ENCODE measurements at places on chromosomes 3 and 15.

GRCh38 chr3:114615523-114616085 lies 321.8 kb downstream of the TIGIT start:
- no peak for DNase-seq

DNA sequence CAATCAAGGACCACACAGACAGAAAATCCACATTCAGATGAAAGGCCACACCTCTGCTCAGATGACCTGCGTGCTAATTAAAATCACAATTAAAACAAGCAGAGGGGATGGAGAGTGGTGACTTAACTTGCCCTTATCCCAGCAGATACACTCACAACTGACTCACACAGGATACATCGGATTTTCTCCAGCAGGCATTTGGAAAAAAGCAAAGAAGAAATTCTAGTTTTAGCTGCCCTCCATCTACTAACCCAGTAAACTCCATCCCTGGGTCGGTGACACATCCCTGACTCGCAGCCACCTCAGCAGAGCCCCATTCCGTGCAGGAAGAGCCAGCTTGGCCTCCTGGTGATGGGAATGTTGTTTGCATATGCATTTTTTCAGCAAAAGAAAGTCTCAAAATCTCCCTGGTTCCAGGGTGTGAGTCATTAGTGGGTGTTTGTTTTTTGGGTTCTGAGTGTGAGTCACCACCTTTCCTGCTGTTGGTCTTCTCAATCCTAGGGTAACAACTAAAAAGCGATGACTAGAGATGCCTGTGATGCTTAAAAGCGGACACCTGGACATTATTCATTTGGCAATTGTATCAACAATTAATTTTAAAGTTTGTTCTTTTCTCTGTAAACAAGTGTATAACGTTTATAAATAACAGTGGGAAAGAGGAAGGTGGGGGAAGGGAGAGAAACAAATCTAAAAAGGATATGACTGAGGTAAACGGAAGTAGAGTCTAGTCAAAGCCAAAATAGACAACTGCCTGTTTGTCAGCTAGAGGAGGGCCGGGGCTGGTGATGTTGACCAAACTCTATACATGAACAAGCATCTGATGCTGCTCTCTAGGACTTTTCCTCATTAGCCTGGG lies 49.8 kb upstream of the SLC4A7 start:
- peak; percentile 99 for DNase-seq

GRCh38 chr3:194064380-194065332 lies 71.3 kb upstream of the HES1 start:
- DNase-seq, result no peak

GRCh38 chr3:14519406-14519805 lies 20.7 kb downstream of the GRIP2 start:
- DNase-seq, result no peak

- no peak for DNase-seq
These were observed 84.1 kb downstream of the TBC1D2B start for GRCh38 chr15:77993374-77993911.

- DNase-seq, result no peak
These were observed 64.3 kb downstream of the EOMES start for GRCh38 chr3:27657871-27658270.

GRCh38 chr3:111539351-111540331 lies 2.4 kb upstream of the CD96 start:
- DNase-seq, result peak; percentile 41

- DNase-seq, result no peak
These were observed 211.9 kb downstream of the LRRN1 start for GRCh38 chr3:4011166-4011565.

GRCh38 chr3:113625834-113626233 lies 70.6 kb downstream of the USF3 start:
- no peak for DNase-seq

- DNase-seq, result no peak
These were observed 53.3 kb downstream of the TIPARP start for GRCh38 chr3:156727519-156728205.

GRCh38 chr3:178306432-178307115 lies 229.7 kb upstream of the KCNMB2 start:
- DNase-seq, result no peak

DNA sequence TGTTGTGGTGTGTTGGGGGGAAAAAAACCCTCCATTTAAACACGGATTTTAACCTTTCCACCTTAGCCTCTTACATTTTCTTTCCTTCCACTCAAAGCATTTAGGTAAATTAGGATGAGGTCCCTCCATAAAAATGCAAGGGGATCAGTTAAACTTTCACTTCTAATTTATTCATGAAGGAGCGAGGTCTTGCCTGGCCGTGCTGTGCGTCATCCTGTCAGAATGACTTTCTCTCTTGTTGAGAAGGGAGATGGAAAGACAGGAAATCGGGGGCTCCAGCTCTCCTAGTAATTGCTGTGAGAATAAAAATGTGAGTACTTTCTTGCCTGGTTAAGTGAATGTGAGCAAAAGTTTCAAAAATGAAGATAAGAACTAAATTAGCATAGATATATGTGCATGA lies 962.3 kb upstream of the NR2F2 start:
- no peak for DNase-seq

- DNase-seq, result peak; percentile 29
These were observed 159.5 kb downstream of the CHSY1 start for GRCh38 chr15:101092156-101092866.

DNA sequence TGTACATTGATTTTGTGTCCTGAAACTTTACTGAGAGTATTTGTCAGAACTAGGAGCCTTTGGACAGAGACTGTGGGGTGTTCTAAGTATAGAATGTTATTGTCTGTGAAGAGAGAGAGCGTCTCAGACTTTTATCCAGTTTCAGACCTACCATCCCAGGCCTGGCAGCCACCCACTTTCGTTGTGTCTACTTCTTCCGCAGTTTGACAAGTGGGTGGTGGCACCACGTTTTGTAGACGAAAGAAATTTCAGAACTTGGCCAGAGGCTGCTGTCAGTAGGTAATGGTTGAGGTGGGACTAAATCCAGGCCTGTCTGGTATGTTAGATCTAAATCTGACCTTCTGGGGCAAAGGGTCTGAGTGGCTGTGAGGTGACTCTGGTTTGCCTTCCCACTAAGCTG lies 13.4 kb upstream of the TRAK1 start:
- DNase-seq, result no peak

- no peak for DNase-seq
These were observed 41.9 kb upstream of the LMOD3 start for GRCh38 chr3:69164296-69164695.

GRCh38 chr3:43559961-43560360 lies 61.9 kb downstream of the ANO10 start:
- peak; percentile 9 for DNase-seq

DNA sequence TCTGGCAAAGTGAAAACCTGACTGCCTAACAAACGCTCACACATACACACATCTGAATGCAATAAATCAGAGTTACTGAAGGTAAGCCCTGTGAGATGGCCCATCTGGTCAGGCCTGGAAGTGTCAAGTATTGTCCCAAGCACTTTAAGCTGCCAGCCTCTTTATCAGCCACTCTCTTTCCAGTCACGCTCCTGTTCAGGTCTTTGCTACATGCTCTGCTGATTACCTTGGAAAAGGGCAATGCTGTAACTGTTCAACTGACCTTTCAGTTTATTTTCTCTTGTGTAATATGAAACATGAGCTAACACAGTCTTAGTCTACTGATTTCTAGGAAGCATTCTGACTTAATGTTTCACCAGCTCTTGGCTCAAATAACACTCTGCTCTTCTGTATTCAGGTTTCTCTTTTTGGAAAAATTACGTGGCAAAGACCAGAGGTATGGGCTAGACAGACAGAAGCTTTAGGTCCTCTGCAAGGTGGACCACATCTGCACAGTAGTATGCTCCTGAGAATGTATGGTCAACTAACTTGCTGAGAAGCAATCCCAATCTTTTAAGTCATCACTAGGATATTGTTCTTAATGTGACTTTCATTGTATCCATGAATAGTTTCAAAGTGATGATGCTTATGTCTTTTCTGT lies 44.5 kb downstream of the GBE1 start:
- DNase-seq, result peak; percentile 83

DNA sequence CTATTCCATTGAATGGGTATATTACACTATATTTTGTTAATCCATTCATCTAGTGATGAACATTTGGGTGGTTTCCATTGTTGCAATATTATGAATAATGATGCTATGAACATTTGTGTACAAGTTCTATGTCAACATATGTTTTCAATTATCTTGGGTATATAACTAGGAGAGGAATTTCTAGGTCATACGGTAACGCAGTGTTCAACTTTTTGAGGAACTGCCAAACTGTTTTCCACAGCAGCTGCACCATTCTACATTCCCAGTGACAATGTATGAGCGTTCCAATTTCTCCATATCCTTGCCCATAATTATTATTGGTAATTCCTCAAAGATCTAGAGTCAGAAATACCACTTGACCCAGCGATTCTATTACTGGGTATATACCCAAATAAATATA lies 24.1 kb upstream of the RORA start:
- no peak for DNase-seq

GRCh38 chr15:55587321-55588069 lies 650 bp downstream of the PYGO1 start:
- DNase-seq, result peak; percentile 47

DNA sequence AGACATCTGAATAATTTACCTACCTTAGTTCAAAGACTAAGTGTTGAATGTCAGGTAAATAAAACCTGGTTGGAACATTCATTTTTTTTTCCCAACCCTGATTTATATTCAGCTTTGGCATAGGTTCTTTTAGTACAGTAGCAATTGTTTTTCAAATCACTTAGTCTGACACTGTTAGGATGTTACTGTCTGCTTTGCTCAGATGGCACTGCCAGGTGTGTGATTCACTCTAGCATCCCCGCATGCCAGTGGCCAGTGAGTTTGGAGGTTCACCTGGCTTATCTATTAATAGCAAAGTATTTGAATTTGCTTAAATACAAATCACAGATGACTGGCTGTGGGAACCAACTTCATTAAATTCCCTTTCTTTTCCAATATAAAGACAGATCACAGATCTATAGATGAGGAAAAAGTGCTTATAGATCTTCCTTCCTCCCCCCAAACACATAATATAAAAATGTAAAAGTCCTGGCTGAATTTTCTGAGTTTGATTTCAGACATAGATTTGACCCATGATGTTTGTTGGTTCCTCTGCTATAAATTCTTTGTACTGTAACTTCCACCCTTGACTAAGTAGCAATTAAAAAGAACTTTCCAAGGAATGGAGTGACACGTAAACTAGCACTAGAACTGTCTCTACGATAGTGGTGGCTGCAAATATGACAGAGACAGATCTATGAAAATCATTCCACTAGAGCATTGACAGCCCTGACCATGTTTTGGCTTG lies 3.9 kb downstream of the THBS1 start:
- peak; percentile 28 for DNase-seq

DNA sequence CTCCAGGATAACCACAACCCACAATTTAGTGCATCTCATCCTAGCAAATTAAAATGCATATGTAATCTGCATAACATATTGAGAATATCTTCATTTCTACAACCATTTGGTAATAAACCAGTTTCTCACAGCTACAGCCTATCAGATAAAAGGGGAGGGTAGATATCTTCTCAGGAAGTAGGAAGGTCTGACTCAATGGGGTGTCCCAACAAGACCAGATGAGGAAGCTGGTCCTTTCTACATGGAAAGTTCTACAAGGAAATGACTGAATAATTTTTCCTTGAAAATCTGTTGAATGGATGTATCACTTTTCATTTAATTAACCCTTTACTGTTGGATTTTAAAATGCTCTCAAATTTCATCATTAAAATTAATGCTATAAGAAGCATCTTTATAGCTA lies 17.4 kb upstream of the TMPRSS7 start:
- no peak for DNase-seq

DNA sequence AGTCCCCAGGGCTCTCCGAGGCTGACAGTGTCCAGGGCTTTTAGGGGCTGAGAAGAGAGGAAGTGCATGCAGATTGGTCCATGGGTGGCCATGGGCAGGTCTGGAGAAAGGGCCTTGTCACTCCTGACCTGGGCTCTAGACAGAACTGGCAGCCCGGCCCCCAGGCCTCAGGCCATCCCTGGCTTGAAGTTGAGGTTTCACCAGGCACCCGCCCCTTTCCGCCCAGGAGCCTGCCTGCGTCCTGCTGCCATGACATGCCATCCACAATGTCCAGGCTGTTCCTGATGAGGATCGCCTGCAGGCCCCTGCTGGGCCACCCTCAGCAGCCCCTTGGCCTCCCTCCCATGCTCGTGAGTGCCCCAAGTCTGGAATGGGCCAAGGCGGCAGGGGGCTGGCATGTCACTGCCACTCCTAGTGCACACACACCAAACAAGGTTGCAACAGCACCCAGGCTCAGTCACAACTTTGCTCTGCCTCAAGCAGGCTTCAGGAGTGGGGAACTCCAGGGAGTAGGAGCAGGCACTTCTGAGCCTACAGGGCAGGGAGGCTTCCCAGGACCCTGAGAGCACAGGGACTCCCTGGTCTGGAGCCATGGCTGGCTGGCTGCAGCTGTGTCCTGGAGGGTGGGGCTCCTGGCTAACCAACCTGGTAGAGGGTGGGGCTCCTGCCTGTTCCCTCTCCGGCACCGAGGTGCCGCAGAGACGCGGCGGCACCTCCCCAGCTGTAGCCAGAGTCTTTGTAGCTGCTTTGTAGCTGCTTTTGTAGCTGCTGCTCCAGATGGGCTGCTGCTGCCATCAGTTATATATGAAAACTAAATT lies 1457.1 kb upstream of the GBE1 start:
- DNase-seq, result no peak

GRCh38 chr15:37372064-37372463 lies 271.7 kb upstream of the MEIS2 start:
- no peak for DNase-seq

DNA sequence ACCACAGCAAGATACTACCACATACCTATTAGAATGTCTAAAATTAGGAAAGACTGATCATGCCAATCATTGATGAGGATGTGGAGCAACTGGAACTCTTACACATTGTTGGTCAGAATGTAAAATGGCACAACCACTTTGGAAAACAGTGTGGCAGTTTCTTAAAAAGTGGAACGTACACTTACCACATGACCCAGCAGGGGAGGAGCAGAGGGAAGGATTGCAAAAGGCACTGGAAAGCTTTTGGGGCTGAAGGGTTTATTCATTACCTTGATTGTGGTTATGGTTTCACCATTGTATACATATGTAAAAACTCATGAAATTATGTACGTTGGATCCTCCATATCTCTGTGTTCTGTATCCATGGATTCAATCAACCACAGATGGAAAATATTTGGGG lies 3.3 kb upstream of the EHD4 start:
- no peak for DNase-seq

GRCh38 chr15:101175401-101175800 lies 76.4 kb downstream of the CHSY1 start:
- no peak for DNase-seq

GRCh38 chr3:28940530-28940929 lies 340.3 kb upstream of the RBMS3 start:
- peak; percentile 92 for DNase-seq

GRCh38 chr3:23741036-23741706 lies 64.6 kb upstream of the UBE2E1 start:
- no peak for DNase-seq

- DNase-seq, result no peak
These were observed 59.2 kb downstream of the RPLP1 start for GRCh38 chr15:69511716-69512340.

- DNase-seq, result peak; percentile 67
These were observed 16.1 kb downstream of the CPOX start for GRCh38 chr3:98577178-98577895.

All from IMR-90 (cell line).